ENCODE measurements at places on chromosomes 7 and 10. TPM values are rescaled to one million over a fixed set of nuclear protein-coding genes. Genes with fewer than 3 reads are reported as not detected.

TDRD1 gene
- 0.14 TPM for total RNA-seq

LBX1 gene
- total RNA-seq, result not detected

DNA sequence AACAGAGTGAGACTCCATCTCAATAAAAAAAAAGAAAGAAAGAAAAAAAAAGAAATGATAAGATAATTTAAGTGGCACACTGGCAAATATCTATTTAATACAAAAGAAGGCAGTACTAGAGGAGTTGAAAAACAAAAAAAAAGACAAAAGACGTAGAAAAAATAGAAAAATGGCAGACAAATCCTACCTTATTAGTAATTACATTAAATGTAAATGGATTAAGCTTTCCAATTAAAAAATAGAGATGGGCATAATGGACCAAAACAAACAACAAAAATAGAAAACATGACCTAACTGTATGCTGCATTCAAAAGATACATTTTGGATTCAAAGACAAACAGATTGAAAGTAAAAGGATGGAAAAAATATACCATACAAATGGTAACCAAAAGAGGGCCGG lies 5.3 kb upstream of the PARP12 start:
- DNase-seq, result no peak

DNA sequence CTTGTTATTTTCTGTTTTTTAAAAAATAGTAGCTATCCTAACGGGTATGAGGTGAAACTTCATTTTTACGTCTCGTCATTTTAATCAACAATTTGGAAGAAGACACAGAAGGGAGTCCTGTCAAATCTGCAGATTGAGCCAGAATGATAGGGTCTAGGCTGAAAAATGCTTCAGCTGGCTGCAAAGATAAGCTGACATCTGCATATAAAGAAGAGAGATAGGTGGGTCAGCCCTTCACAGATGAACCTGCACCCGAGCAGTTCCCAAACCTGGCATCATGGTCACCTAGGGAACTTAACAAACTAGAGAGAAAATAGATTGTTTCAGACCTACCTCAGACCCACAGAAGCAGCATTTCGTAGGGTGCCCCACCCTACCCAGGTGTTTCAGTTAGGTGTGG lies 35.2 kb upstream of the BMPR1A start:
- no peak for DNase-seq

All from H7 (cell line).